ENCODE measurements at places on chromosomes 11 and 22.

- DNase-seq, result no peak
These were observed 52.8 kb downstream of the AHNAK start for GRCh38 chr11:62493801-62494200.

DNA sequence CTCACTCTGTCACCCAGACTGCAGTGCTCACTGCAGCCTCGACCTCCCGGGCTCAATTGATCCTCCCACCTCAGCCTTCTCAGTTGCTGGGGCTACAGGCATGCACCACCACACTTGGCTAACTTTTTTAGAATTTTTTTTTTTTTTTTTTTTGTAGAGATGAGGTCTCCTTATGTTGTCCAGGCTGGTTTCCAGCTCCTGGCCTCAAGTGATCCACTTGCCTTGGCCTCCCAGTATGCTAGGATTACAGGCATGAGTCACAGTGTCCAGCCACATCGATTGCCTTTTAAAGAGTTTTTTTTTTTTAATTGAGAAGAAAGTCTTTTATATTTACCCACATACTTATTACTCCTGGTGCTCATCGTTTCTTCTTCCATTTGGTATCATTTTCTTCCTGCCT lies 30.0 kb downstream of the PARVG start:
- no peak for DNase-seq

DNA sequence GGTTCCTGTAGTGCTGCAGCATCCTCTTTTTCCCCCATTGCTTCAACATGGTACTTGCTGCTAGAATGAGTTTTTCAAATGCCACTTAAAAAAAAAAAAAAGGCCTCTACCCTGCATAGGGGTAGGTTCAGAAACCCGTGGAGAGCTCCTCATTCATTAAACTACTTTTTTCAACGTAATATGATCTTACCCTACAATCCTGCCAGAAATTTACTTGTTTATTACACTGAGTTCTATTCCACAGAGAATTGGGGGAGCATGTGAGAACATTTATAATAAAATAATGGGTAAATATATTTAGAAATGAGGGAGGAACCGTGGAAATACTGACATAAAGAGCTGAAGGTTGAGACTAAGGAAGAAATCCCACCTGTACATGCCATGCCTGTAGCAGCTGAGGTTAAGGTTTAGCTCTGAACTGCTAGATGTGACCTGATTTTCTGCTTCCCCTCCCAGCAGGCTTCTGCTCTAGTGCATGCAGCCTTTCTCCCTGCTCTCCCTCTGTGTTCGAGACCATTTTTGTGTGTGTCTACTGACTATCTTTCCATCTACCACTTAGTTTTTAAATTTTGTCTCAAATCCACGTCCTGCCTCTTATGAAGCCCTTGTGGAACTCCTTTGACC lies 225.7 kb downstream of the DDX10 start:
- DNase-seq, result no peak

- no peak for DNase-seq
These were observed 38.4 kb downstream of the TOLLIP start for GRCh38 chr11:1271002-1271401.

- DNase-seq, result no peak
These were observed 15.1 kb downstream of the RCN1 start for GRCh38 chr11:32105871-32106560.

GRCh38 chr11:6251120-6251733 lies 8.4 kb upstream of the CCKBR start:
- peak; percentile 62 for DNase-seq

DNA sequence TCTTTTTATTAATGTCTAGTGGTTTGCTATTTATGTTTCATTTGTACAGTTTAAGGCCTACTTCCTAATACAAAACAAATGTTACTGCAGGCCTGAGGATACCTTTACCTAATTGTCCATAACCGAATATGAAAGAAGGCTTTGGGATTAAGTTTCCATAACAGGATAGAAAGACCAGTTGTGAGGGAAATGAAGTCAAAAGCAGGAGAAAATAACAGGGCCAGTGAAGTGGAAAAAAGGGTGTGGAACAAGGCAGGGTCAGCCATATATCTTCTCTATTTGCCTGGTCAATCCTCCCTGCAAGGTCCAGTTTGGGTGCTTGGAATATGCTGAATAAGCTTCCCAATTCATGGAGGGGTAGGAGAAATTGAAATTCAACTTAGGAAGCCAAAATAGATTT lies 211.5 kb downstream of the SWAP70 start:
- DNase-seq, result no peak

DNA sequence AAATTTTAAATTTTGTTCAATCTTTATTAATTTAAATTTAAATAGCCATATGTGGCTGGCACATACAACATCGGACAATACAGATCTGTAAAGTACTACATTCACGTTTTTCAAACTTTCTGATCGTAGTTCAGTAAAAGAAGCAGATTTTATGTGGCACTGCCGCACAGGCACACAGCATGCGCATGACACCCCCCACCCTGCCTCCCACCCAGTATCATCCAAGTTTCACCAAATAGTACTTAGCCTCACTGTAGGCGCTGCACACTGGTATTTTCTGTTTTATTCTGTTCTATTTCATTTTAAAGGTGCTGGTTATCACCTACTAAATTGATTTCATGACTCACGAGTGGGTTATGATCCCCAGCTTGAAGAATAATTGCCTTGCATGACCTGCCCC lies 159.9 kb downstream of the HIPK3 start:
- no peak for DNase-seq

DNA sequence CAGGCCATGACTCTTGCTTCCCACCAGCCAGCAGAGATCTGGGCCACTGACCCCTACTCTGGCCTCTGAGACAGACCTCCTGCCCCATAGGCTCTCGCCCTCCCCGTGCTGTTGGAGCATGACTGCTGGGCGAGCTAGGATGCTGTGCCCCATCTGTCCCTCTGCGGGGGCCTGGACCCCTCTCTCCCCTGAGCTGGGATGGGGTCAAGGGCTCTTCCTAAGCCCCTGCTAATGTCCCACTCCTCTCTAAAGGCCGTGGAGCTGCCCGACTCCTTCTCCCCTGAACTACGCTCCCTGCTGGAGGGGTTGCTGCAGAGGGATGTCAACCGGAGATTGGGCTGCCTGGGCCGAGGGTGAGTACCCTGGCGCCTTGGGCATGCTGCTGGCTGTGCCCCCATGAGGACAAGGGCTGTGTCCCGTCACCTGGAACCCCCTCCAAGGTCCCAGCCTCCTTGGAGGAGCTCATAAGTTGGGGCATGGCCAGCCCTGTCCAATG lies 6.2 kb upstream of the ANKRD13D start:
- no peak for DNase-seq

DNA sequence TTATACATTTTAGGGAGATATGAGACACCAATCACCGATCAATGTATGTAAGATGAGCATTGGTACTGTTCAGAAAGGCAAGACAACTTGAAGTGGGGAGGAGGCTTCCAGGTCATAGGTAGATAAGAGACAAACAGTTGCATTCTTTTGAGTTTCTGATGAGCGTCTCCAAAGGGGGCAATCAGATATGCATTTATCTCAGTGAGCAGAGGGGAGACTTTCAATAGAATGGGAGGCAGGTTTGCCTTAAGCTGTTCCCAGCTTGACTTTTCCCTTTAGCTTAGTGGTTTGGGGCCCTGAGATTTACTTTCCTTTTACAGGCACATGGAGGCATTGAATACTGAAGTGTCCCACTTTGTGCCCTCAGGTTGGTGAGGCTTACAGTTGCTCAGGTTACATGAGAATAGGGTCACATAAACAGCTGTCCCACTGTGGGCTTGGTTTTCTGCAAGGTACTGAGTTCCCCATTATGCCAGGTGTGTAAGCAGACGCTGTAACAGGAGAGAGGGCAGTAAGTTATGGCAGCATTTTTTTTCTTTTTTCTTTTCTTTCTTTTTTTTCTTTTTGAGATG lies 129.8 kb upstream of the SERPIND1 start:
- DNase-seq, result no peak

DNA sequence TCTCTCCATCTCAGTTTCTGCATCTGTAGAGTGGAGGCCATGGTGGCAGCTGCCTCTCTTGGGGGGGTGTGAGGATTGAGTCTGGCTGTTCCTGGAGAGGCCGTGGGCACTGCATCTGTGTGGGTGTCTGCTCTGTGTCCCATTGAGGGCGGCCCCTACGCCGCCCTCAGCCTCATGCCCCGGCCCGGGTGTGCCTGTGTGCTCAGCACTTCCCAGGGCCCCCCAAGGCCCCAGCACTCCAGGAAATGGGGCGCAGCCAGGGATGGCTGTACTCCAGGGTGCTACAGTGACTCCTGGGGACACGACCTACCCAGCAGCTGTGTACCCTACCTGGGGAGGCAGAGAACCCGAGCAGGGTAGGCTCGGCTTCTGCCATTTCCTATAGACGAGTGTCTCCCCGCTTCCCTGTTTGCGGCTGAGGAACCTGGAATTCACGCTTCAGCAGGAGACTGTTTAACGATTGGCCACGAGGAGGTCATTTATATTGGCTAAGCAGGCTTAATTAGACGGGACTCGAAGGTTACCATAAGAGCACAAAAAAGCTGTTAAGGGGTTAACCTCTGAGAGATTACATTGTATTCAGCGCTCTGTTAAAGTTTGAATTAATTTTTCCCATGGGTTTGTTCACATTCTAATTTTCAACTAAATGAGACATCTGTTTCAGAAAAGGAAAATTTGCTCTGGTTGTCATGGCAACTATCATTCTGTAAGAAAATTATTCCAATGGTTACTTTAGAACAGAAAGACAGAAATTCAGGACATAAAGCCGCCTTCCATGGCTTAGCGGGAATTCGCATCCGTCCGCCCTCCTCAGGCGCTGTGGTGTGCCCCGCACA lies 76.4 kb downstream of the MPPED1 start:
- no peak for DNase-seq

GRCh38 chr22:48641906-48642475 lies 1185.7 kb downstream of the BRD1 start:
- no peak for DNase-seq

DNA sequence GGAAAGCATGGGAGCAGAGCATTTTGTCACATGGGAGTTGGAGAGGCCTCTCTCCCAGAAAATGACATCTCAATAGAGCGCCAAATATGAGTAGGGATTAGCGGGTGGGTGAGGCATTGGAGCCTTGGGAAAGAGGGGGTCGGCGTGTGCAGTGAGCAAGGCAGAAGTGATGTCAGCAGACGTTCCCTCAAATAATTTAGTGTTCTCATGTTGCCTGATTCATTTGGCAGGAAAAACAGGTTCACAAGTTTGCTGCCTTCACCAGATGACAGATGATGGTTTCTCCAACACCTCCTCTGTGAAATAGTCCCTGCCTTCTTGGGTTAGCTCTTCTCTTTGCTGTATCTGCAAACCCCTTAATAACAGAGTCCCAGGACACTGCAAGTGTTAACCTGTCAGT lies 118.5 kb upstream of the ARHGAP20 start:
- DNase-seq, result no peak

GRCh38 chr11:36426226-36426848 lies 83.7 kb downstream of the TRAF6 start:
- no peak for DNase-seq

- no peak for DNase-seq
These were observed 32.9 kb upstream of the DLAT start for GRCh38 chr11:111992206-111992855.

- no peak for DNase-seq
These were observed 40.9 kb upstream of the MUC5AC start for GRCh38 chr11:1116666-1117390.

- DNase-seq, result no peak
These were observed 248.7 kb upstream of the ARHGAP42 start for GRCh38 chr11:100438376-100438775.

DNA sequence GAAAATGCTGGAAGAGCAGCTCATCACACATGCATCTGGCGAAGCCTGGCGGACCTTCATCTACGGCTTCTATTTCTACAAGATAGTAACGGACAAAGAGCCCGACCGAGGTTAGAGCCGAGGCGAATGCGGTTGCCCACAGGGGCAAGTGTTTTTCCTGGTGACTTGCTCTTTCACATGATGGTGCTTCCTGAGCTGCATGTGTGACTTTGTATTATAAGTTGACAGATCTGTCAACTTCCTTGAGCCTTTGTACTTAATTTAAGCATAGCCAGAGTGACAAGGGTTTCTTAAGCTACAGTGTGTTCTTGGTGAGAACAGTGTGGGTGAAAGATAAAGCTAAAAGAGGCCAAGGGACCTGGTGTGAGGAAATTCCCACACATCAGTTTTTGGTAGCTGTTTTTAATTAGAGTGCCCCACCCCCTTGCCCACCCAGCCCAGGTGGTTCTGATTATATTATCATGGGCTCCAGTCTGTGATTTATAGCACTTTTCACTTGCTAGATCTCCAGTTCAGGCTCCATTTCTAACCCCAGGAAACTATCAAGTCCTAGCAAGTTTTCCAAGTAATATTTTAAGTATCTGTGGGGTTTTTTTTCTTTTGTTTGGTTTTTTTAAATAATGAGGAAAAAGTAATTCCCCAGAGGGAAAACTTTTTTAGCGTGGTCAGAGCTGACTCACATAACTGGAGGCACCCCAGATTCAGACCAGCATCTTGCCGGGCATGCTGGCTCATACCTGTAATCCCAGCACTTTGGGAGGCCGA lies 68.0 kb upstream of the YWHAH start:
- DNase-seq, result no peak

DNA sequence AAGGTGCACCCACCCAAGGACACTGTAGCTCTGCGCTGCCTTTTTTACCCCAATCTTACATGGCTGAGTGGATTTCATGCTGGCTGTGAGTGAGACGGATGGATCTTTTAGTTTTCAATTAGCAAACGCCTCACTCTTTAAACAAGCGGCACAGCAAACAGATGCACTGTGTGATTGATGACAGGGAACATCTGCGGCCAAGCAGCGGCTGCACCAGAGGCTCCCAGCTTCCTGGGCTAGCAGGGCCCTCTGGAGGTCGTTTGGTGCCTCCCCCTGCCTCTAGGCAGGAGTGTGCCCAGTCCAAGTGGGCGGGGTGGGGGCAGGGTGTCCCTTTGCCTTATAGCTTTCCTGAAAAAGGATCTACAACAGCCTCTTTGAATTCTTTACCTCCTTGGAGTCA lies 2.1 kb upstream of the DRD2 start:
- DNase-seq, result peak; percentile 12

DNA sequence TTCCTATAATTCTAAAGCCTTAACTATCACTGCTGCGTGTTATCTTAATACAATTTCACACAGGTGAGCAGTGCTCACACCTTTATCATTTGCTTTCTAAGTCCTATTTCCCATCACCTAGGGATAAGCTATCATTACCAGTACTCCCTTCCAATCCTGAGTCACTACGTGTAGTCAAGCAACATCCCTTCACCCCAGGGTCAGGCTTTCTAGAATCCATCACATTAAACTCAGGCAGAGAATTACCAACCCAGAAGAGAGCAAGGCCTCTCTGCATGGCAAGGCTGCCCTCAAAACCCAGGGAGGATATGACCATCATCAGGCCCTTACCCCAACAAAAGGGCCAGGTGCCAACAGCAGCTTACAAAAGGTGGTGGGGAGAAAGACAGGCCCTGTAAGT lies 9.8 kb downstream of the PACSIN2 start:
- DNase-seq, result no peak
